Astrocyte (in vitro differentiated cells and primary cell): ENCODE measurements at places on chromosomes 11 and 22. TPM values are rescaled to one million over a fixed set of nuclear protein-coding genes. Genes with fewer than 3 reads are reported as not detected.

MS4A4A gene
- 0.32 TPM in 1 of 2 replicates, not detected in the other for total RNA-seq

GRCh38 chr22:31605851-31606585 is 56.0 kb downstream of the PISD start:
- no peak for DNase-seq

- no peak for DNase-seq
These were observed 20.5 kb downstream of the NUCB2 start for GRCh38 chr11:17296852-17297559.

DNA sequence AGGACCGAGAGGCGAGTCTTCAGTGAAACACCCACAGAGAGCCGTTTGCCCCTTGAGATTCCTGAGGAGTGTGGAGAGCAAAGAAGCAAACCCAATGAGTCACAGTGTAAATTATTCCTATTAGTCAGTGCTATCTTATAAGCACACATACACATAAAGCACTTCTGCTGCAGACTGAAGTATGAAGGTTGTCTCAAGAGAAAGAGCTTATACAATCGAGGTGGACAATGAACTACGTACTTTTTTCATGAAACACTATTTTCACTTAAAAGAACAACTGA is 37.3 kb downstream of the GALNT18 start:
- DNase-seq, result peak; percentile 94
